SW480 (cell line): ENCODE measurements at places on chromosomes 2 and 18.

GRCh38 chr2:182241936-182242335, 184.9 kb downstream of the PDE1A start:
- no peak for DNase-seq

- no peak for DNase-seq
Observed at GRCh38 chr2:211737282-211737681, 801.3 kb downstream of the ERBB4 start.

DNA sequence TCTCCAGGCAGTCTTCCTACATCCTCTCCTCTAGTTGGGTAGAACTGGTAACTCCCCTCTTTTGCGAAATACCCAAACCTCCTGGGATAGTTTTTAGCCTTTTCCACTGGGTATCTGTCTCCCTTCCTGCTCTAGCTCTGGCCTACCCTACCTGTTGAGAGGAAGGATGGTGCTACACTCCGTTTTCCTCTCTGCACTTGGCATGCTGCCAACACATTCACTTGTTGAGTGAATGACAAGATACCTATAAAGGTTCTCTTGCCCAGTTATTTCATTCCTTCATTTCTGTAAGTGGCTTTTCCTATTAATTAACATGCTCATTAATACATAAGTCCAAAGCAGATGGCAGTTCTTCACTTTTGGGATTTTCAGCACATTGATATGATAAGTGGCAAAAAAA, 293.8 kb downstream of the CNTNAP5 start:
- DNase-seq = no peak

DNA sequence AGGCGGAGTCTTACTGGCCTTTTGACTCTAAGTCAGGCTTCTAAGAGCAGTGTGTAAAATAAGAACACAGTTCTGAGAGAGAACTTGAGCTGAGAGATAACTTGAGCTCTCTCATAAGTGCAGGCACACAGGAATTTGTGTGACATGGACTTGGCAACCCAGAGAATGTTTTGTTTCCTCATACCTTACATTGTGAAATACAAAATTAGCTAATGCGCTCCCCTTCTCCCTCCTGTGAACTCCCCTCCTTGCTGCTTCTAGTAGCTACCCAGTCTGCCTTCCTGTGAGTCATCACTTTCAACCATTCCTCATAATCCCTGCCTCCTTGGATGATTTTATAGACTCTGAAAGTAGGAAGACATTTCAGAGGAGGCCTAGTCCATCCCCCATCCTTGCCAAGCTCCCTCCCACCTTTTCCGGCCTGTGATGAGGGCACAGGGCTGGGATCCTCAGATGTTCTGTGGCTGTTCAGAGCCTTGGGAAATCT, 22.6 kb downstream of the FER1L5 start:
- peak; percentile 65 for DNase-seq

DNA sequence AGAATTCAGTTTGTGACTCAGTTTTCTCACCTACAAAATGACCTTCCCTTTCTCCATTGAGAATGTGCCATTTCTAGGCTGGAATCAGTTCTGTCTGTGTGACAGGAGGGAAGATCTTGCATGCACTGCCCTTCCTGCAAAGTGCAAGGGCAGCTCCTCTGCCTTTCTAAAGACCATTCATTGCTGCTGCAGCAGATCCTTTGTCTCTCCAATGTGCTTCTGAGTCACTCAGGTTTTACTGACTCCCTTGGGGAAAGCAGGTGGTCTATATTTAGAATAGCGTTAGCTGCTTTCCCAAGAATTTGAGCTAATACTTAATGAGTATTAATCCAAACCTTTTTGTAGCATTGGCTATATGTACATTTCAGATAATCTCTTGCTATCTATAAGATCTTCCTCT, 62.5 kb downstream of the DAW1 start:
- DNase-seq = no peak

GRCh38 chr2:63628403-63628942, 39.7 kb downstream of the MDH1 start:
- no peak for DNase-seq

DNA sequence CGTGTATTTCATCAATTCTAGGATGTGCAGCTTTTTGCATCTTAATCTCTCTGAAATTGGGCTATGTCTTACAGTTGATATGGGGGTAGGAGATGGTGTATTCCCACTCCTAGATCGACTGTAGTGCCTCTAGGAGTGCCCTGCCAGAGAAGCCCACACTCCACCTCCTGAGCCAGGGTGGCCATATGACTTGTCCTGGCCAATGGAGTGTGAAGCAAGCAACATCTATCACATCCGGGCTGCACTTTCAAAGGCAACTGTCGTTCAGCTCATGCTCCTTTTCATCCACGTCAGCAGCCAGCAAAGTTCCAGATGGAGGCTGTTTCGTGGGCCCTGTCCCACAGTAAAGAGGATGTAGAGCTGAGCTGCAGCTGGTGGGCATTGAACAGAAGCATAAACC, 149.4 kb upstream of the SLC1A4 start:
- DNase-seq = peak; percentile 37

GRCh38 chr2:120509213-120509815, 163.4 kb downstream of the INHBB start:
- no peak for DNase-seq

DNA sequence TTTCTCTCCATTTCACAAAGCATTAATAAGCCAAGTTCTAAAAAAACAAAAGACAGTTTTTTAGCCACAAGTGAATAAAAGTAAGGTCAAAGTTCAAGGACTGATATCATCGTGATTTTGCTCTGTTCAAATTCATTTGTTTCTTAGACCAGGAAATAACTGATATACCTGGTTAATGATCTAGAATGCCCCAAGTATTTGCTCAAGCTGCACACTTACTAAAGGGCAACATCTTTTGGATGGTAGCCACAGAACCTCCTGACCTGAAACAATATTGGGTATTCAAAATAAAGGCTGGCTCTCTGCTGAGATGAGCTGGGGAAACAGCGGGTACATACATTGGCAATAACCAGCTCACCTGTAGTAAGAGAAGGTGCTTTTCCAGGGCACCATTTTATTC, 314.7 kb upstream of the LYPD1 start:
- no peak for DNase-seq

GRCh38 chr2:31078579-31079105, 59.6 kb downstream of the GALNT14 start:
- no peak for DNase-seq

- no peak for DNase-seq
Observed at GRCh38 chr18:45040879-45041278, 360.2 kb downstream of the SETBP1 start.

- DNase-seq = no peak
Observed at GRCh38 chr2:160289126-160289525, 89.1 kb upstream of the ITGB6 start.

- DNase-seq = no peak
Observed at GRCh38 chr18:76431437-76432273, 63.4 kb downstream of the ZNF516 start.

GRCh38 chr2:85744741-85745601, 8.8 kb upstream of the ATOH8 start:
- DNase-seq = no peak

GRCh38 chr18:45849529-45849928, 24.1 kb downstream of the SIGLEC15 start:
- no peak for DNase-seq

GRCh38 chr2:221602938-221603337, 30.8 kb upstream of the EPHA4 start:
- no peak for DNase-seq

- DNase-seq = no peak
Observed at GRCh38 chr2:183219888-183220287, 95.6 kb downstream of the NUP35 start.

GRCh38 chr18:13611142-13611600, 115.2 kb downstream of the FAM210A start:
- no peak for DNase-seq

GRCh38 chr18:79518683-79519128, 123.0 kb downstream of the NFATC1 start:
- DNase-seq = no peak

DNA sequence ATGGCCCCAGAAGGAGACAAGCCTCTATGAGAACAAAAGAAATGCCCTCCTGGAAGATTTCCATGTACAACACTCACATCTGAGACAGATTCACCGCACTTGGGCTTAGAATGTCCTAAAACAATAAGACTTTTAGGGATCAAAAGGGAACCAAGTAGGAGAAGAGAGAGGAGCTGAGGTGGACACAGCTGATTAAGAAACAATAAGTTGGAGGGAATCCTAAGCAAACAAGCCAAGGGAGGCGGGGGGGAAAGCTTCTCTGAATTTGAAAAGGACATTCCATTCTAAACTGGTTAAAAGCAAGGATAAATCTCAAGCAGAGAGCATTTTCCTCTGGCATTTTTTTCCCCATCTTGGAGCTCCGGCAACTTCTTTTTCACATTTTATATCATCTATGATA, 9.9 kb downstream of the ACVR1 start:
- no peak for DNase-seq

GRCh38 chr2:42238644-42239288, 69.6 kb downstream of the EML4 start:
- peak; percentile 37 for DNase-seq

DNA sequence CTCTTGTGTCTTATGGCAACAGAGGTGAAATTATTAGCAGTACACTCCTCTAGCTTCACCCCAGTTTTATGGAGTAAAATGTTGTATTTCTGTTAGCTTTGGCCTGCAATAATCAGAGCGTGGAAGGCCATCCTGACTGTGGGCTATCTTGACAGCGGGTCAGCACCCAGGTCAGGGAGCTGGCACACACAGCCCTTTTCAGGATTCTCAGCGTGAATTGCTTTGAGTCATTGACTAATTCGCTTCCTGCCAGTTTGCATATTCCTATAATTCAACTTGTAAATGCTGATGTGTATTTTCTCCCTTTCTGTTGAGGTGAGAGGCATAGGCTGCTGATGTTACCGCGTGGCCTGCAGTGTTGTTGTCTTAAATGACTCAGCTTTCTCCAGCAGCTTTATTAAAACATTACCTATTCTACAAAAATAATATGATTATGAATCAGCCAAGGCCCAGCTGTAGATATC, 109.6 kb upstream of the EML6 start:
- DNase-seq = no peak

- DNase-seq = no peak
Observed at GRCh38 chr2:13666582-13667414, 950.1 kb downstream of the TRIB2 start.

DNA sequence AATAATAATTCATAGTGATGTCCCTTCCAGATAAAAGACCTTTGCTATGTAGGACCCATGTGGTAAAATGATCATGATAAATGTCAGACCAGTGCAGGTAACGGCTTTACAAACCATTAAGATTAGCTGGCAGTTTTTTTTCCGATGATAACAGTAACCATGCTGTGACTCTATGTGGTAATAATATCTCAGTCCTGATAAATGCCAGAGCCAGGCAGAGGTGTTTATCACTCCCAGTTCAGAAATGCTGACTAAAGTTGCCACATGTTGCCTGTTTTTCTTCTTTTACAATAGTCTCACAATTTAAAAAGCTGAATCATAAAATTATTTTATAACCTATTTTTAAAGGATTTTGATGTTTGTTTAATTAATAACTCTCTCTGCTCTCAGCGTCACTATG, 565.1 kb downstream of the ARHGAP15 start:
- DNase-seq = no peak

GRCh38 chr2:88669482-88670214, 21.8 kb upstream of the RPIA start:
- DNase-seq = peak; percentile 64
